ENCODE measurements at places on chromosomes 7 and 10.

DNA sequence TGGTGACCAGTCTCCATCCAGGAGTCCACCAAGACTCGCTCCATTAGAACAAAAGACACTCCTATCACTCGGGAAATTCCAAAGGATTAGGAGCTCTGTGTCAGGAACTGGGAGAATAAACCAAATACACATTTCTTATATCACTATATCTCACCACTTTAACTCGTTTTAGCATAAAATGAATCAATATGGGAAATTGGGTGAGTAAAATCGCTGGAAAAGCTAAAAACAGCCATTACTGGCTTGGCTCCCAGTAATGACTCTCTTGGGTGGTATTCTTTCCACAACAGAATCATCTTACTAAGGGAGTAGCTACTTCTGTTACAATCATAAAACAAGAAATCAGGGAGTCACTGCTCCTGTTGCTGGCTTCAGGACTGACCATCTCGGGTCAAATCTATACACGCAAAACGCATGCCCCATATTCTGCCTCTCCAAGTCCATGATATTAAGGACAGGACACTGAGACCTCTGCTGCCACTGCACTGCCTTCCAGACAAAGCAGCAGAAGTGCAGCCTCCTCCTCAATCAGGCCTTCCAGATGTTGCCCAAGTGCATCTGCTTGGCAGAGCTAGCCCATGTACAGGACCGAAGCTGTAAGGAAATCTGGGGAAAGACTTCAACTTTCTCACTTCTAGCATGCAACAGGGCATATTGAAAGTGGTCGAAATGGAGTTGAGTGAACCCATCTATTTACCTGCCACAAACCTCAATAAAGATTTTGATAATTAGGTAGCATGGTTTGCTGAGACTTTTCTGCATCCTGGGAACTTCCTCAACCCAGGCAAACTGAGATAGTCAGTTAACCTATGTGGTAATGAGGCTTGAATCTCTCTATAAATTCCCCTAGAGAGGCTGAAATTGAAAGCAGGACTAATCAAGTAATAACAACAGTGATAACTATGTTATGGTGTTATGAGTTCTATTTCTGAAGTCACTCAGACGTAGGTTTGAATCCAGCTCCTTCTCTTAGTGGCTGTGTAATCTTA is 14.4 kb upstream of the PANK1 start:
- no peak for DNase-seq

DNA sequence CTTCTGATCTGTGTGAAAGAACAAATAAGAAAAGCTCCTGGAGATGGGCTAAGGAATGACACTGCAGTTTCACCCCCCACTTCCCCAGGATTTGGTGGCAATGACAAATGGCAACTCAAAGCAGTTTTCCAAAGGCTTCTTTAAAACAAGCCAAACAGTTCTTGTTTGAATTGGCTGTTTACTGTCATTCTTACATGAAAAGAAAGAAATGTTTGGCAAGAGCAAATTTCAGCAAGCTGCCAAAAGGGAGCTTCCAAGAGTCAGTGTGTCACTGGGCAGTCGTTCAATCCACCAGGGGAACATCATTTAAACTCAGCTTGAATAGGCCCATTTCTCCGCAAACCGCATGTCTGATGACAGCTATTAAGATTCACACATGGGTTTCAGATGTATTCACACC is 119.0 kb upstream of the RHOBTB1 start:
- DNase-seq = no peak

GRCh38 chr10:93412801-93413200 is 69.3 kb downstream of the MYOF start:
- no peak for DNase-seq

DNA sequence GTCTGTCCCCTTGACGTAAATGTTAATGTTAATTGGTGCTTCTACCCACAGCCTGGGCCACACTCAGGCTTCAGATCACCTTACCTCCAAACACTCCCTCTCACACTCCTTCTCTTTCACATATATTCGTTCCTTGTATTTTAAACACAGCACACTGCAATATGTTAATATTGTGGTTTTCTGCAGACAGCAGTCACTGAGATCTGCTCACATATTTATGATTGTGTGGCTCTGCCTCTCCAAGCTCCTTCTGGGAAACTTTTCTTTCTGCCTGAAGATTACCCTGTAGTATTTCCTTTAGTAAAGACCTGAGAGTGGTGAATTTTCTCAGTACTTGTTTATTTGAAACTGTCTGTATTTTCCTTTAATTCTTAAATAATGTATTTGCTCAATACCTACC is 104.7 kb downstream of the VWC2 start:
- no peak for DNase-seq

DNA sequence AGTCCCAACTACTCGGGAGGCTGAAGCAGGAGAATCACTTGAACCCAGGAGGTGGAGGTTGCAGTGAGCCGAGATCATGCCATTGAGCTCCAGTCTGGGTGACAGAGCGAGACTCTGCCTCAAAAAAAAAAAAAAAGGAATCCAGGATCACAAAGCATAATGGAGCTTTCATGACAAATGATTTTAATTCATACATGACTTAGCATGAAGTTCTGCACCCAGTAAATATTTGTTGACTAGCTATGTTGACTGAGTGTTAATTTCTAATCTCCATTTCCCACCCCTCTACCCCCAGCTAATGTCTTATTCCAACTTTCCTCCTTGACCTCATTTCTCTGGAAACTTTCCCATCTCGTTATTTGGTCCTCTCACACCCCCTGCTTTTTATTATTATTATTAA is 53.3 kb downstream of the ATOH7 start:
- DNase-seq = no peak

DNA sequence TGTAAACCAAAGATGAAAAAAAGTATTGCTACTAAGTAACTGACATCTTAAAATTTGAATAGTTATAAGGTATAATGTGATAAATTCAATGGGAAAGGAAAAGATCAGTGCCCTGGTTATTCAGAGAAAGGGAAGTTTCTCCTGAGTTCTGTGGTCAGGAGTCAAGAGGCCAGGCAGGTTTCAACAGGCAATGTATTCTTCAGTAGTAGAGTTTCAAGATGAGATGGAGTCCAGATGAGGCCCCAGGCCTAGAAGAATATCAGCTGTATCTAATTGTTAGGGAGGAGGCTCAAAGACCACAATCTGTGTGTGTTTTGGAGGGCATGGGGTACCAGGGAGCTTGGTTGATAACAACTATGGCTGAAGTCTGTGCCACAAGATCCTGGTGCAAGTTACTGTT is 101.4 kb upstream of the DLX6 start:
- DNase-seq = no peak

GRCh38 chr10:46787321-46787615 is 124.0 kb upstream of the PTPN20 start:
- no peak for DNase-seq

Measured in NCI-H187 (cell line).